ENCODE measurements at places on chromosomes 7 and 10. TPM values are rescaled to one million over a fixed set of nuclear protein-coding genes. Genes with fewer than 3 reads are reported as not detected.

GRCh38 chr7:1706721-1707613 is 36.9 kb downstream of the ELFN1 start:
- no peaks in the 10 kb centered on the region for H3K27me3 ChIP-seq
- no peak overlapping the region for H3K4me3 ChIP-seq
- no peak for DNase-seq
- no peak overlapping the region for H3K27ac ChIP-seq
- H3K4me1 ChIP-seq, result no peaks in the 10 kb centered on the region

EBLN1 gene
- total RNA-seq, result not detected

- H3K4me1 ChIP-seq, result no peaks in the 10 kb centered on the region
- no peaks in the 10 kb centered on the region for H3K36me3 ChIP-seq
- H3K27ac ChIP-seq, result no peak overlapping the region
- H3K4me3 ChIP-seq, result no peak overlapping the region
- no peaks in the 10 kb centered on the region for H3K27me3 ChIP-seq
These were observed 102.3 kb upstream of the PPP1R3A start for GRCh38 chr7:114021135-114021534.

DOCK1 gene
- total RNA-seq, result 19.8 TPM

DNA sequence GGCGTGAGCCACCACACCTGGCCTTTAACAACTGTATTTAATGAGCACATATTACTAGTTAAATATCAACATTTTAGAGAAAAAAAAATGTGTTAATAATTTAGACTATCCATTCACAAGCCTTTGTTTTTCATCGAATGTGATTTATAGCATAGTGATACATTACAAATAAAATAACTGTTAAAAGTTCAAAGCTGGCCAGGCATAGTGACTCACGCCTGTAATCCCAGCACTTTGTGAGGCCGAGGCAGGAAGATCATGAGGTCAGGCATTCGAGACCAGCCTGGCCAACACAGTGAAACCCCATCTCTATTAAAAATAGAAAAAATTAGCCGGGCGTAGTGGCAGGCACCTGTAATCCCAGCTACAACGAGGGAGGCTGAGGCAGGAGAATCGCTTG is 72.7 kb downstream of the HACD1 start:
- H3K36me3 ChIP-seq, result no peaks in the 10 kb centered on the region
- no peak for DNase-seq
- no peak overlapping the region for H3K27ac ChIP-seq
- no peaks in the 10 kb centered on the region for H3K4me1 ChIP-seq
- no peak overlapping the region for H3K4me3 ChIP-seq
